Femur (tissue), 1 donor: ENCODE measurements at places on chromosomes 7 and 10.

- DNase-seq: no peak
Measured at GRCh38 chr7:20776214-20776911, 10.3 kb downstream of the SP8 start.

- peak; percentile 41 for DNase-seq
Measured at GRCh38 chr10:119654540-119654939, 3.4 kb downstream of the BAG3 start.

- DNase-seq: peak; percentile 27
Measured at GRCh38 chr10:30502266-30503060, 68.5 kb downstream of the MAP3K8 start.

DNA sequence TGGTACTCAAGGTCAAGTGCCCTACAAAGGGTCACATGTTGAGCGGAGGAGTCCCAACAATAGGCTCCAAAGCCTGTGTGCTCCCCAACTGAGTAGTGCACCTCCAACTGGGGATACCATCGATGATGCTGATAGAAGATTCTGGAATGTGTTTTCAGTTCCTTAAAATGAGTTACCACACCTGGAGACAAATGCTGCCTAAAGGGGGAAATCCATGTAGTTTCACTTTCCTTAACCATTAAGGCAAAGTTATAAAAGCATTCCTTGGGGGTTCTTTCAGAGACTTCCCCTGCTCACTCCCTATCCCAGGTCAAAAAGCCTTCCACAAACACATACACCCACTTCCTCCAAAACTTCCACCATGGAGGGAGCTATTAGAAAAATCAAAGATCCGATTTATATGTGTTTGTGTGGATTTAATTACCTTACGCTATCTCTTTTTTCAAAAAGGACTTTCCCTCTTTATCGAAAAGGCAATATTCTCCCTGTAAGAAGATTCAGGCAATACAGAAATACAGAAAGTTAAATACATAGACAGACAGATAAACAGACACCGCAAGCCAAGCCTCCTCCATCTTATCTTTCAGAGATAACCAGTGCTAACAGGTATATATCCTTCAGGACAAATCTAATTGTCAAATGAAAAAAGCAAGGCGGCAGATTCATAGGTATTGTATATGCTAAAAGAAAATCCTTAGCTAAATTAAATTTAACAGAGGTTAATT, 135.9 kb upstream of the ASAH2 start:
- no peak for DNase-seq

DNA sequence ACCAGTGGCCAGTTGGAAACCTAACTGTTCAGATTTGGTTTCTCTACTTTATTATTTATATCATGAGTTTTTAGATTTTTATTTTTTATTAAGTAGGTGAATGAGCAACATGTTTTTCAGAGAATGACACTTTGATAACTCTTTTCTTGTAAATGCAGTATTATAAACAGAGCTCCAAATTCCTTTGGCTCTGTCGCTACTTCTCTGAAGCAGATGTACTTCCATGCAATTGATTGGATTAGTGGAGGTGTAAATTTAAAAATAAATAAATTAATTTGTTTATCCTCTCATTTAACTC, 34.3 kb upstream of the ICA1 start:
- no peak for DNase-seq

DNA sequence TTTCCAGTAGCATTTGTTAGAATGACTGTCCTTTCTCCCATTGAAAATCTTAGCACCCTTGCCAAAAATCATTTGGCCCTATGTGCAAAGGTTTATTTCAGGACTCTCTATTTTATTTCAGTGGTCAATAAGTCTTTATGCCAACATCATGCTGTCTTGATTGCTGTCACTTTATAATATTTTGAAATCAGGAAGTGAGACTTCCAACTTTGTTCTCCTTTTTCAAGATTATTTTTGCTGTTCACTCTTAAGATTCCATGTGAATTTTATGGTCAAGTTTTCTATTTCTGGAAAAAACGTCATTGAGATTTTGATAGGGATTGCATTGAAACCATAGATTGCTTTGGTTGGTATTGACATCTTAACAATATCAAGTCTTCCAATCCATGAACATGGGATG, 65.1 kb downstream of the PAXIP1 start:
- no peak for DNase-seq

- no peak for DNase-seq
Measured at GRCh38 chr10:93235686-93236085, 162.0 kb downstream of the CYP26A1 start.

GRCh38 chr10:52644373-52645186, 128.0 kb downstream of the MBL2 start:
- peak; percentile 28 for DNase-seq

- no peak for DNase-seq
Measured at GRCh38 chr7:88480271-88480670, 173.6 kb upstream of the STEAP4 start.
